ENCODE measurements at places on chromosomes 11 and 22. TPM values are rescaled to one million over a fixed set of nuclear protein-coding genes. Genes with fewer than 3 reads are reported as not detected.

DNA sequence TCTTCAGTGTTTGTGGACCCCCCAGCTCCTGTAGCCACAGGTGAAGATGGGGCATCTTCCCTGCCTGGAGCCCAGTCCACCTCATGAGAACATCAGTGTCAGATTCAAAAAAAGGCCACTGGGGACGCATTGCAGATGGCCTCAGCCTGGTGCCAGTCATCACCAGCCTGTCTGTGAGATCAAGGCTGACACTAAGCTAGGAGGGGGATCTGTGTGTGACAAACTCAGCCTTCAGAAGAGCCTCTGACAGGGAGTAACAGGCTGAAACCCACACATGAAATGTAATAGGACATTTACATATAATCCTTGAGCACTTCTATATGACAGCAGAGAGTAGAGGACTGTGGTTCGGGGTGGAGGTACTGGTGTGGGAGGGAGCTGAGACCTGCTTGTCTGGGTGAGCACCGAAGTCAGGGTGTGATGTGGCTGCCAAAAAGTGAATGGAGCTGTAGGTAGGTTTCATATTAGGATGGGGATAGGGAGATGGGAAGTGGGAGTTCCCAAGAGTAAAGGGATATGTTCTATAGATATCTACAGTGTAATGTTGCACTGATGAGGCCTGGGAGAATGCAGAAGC is 20.5 kb upstream of the CCDC134 start:
- ATAC-seq = no peak

DNA sequence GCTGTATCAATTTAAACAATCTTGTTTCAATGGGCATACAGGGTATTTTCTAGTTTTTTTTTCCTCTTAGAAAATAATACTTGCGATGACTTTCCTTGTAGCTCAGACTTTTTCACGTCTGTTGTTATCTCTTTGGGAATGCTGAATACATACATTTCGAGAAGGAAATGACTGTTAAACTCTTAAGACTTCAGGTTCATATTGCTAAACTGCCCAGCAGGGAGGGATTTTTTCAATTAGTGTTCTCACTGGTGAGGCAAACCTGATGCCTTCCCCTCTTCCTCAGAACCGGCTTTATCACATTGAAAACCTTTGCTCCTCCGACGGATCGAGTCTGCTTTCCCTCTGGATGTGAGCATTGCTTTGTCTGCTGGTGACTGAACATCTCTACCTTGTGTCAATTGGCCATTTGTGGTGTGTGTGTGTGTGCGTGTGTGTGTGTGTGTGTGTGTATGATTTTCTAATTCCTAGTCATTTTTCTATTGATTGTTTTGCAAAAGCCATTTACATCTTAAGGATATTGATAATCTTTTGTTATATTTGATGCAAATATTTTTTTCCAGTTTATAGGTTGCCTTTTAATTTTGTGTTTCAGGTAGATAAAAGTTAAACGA is 6.6 kb downstream of the NEAT1 start:
- peak; percentile 2 for ATAC-seq

- ATAC-seq = peak; percentile 89
Measured at GRCh38 chr22:39214383-39215069, 30.3 kb downstream of the PDGFB start.

DNA sequence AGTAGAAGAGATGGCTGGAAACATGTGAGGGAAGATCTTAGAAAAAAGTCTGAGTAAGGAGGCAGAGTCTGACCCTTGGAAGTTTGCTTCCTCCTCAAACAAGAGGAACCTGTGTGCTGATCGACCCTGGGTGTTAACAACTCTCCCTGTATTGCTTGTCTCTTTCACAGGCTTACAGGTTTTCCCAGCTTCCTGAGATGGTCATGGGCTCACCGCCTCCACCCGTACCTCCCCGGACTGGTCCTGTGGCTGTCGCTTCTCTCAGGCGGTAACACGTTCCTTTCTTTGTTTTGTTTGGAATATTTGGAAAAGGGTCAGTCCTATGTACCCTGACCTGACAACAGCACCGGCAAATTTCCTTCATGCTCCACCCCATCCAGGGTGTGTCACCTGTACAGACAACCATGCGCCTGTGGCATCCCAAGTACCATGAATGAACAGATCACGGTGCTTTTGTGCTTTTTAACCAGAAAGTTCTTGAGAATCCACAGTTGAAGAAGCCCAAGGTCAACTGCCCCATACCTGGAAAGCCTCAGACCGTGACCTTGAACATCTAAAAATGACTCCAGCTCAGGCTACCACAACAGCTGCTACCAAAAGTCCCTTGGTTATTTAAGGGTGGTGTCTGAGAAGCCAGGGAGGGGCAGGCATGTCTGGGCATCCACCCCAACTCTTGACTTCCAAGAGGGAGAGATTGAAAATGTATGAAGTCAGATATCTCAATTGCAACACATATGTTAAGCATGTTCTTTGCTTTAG is 44.6 kb downstream of the C11orf91 start:
- peak; percentile 88 for ATAC-seq

GRCh38 chr22:20182365-20182764 is 31.5 kb upstream of the CCDC188 start:
- no peak for ATAC-seq

DNA sequence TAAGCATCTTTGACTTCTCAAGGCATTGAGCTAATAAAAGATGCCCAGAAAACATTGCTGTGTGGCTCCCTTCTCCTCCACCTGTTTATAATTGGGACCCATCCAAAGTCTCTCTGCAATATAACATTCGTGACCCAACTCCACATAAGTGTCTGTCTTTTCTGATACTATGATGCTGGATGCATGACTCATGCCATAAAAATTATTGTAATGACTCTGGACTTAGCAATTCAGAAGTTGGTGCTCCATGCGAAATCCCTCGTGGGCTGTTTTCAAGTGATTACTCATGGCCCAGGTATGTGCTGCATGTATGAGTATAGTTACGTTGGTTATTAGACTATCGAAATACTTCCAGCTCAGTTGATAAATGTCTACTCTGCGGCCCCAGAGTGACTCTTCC is 11.7 kb downstream of the FJX1 start:
- peak; percentile 77 for ATAC-seq

GRIA4 gene
- not detected for total RNA-seq

DNA sequence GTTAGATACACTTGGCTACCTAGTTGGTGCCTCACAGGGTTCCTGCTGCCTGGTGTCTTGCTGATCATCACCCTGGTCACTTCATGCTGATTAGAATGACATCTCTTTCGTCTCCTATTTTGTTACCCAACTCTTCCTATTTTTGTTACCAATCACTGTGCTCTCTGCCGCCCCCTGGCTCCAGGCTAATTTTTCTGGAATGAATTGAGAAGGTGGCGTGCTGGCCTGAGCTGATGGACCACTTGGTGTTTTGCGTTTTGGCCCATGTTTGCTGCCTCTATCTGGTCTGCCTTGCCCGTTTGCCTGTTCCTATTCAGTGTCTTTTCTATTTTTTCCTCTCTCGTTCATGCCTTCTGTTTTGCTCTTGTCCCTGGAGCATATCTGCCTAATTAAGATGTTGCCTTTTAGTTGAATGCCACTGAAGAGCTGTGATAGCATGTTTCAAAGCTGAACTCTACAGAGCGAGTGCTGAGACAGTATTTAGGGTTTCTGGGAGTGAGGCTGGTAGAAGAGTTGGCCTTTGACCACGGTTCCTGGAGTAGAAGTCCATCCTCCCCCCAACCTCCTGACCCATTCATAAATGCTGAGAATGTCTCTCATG is 5.9 kb upstream of the ATF4 start:
- ATAC-seq = peak; percentile 6

DNA sequence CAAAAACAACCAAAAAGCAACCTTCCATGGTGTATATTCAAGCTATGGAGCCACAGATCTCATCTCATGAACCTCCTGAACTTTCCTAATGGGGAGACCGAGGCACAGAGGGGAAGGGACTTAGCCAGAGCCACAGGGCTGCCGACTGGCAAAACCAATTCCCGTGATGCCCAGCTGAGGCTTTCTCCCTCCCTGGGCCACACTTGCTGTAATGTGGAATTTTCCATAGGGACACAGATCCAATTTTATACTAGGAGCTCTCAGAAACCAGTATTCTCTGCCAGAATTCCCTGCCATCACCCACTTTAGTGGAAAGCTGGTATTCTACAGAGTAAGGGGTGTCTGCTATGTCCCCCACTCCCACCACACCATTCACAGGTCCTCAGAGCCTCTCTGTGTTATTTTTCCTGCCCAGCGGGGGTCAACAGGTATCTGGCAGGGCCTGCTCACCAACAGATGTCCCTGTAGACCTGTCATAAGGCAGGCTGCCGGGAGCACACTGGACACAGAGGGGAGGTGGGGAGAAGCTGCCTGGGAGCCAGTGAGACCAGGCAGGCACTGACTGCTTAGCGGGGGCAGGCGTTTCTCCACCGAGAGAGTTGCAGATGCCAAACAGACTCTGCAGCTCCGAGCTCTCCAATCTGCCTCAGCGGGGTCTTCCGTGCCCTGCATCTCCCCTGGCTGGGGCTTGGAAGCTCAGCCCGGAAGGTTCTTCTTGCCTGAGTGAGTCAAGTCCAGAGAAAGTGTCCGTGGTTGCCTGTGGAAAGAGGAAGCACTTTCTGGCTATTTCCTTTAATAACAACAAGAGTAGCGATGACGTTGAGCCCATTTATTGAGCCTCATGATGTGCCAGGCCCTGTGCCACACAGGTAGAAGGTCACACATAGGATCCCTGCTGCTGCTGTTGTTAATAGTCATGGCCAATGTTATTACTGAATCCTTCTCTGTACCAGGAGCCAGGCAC is 26.3 kb downstream of the RPS6KA4 start:
- no peak for ATAC-seq

DNA sequence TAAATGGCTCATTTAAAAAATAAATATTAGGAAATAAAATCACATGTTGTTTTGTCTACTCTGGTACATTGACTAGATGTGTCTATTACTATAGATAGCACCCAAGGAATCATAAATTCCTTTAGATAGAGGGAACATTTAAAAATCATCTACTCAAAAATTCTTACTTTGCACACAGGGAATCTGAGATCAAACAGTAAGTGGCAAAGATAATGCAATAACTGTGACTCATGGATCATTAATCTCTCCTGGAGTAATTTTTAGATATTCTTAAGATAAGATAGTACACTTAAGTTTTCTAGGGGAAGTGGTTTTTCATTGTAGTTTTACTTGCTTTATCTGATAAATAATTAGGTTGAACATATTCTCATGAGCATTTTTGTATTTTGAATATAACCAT is 468.9 kb downstream of the LUZP2 start:
- ATAC-seq = no peak

- no peak for ATAC-seq
Measured at GRCh38 chr11:120195601-120196320, 15.1 kb upstream of the OAF start.

DNA sequence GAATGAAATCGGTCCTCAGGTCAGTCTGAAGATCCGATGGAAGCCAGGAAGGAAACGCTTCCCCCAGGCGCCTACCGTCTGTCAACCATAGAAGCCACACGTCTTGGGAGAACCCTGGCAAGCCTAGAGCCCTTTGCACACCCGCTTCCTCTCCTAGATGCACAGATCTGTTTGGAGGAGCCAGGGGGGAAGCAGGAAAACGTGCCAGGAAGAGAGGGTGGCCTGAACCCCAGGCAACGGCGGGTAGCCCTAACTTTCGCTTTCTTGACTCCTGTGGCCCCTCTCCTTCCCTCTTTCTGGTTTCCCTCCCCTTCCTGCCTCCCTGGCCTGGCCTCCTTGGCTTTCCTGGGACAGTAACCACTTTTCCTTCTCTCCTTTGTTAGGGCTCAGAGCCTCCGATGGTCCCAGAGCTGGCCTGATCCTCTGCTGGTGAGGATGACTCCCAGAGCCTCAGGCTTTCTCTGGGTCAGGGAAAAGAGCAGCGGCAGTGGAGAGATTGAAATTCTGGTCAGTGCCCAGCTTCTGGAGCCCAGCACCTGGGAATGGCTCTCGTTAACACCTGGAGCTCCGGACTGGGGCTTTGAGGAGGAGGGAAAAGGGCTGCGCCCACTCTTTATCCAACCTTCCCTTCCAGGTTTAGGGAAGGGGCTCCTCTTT is 2.1 kb downstream of the FXYD6 start:
- ATAC-seq = no peak

POLR2L gene
- 177 TPM for total RNA-seq

DNA sequence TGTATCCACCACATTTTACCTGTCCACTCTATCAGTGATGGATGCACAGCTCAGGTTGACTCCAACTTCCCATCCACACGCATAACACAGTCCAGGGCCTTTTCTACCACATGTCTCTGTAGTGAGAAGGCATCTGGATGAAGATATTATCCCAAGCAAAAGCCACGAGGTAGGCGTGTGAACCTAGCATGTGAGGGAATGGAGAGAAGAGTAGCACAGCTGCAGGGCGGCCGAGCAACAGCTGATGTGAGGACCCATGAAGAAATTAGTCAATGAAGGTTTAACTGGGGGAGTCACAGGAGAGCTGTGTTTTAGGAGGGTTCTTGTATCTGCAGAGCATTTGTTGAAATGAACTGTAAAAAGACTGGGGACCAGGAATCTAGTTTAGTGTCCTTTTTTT is 144.6 kb upstream of the PITPNB start:
- no peak for ATAC-seq

- no peak for ATAC-seq
Measured at GRCh38 chr11:92657226-92657625, 312.2 kb upstream of the MTNR1B start.

DNA sequence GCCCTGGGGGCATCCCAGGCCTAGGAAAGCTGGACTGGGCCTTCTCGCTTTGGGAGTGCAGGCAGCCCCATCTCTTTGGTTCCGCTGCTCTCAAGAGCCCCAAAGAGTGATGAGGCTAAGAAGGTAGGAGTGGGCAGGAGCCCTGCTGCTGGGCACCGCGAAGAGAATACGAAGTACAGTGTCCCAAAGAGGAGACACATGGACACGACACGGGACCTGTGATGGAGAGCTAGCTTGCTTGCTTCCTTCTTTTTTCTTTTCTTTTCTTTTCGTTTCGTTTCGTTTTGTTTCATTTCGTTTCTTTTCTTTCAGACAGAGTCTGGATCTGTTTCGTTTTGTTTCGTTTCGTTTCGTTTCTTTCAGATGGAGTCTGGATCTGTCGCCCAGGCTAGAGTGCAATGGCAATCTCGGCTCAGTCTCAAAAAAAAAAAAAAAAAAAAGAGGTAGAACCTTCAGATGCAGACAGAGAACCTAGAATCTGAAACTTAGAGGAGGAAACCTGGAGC is 10.6 kb downstream of the MGAT3 start:
- no peak for ATAC-seq

- ATAC-seq = no peak
Measured at GRCh38 chr11:72238492-72239312, 5.3 kb downstream of the PHOX2A start.

DNA sequence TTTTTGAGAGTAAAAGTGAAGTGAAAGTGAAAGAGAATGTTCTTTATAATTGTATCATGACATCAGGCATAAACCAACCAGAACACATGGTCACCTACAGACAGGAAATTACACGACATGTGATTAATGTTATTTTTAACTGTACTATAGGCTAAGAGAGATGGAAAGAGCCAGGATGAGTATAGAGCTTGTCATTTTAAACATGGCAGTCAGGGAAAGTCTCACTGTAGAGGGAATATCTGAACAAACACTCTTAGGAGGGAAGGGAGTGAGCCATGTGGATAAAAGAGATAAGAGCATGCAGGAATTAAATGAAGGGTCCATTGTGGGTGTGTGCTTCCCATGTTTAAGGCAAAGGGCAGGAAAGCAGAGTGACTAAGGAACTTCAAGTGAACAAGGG is 599.1 kb upstream of the FAT3 start:
- ATAC-seq = no peak

GRCh38 chr11:85695546-85695945 is 9.6 kb upstream of the CCDC89 start:
- ATAC-seq = no peak

GRCh38 chr11:843086-843734 is 558 bp downstream of the TSPAN4 start:
- ATAC-seq = no peak

GRCh38 chr22:37018815-37019308 is 385 bp downstream of the TST start:
- ATAC-seq = peak; percentile 1
